ENCODE measurements at places on chromosomes 13 and 19. TPM values are rescaled to one million over a fixed set of nuclear protein-coding genes. Genes with fewer than 3 reads are reported as not detected.

TPTE2 gene
- total RNA-seq = not detected

KLK14 gene
- not detected for total RNA-seq

CLDN10 gene
- total RNA-seq = not detected

SLC6A16 gene
- 0.36 TPM for total RNA-seq

OLFM2 gene
- 0.78 TPM for total RNA-seq

VSTM1 gene
- total RNA-seq = not detected

UPF3A gene
- total RNA-seq = 32.7 TPM

FBXO27 gene
- total RNA-seq = not detected

MEIOSIN gene
- not detected for total RNA-seq

ZNF699 gene
- 0.87 TPM for total RNA-seq

CEACAM20 gene
- not detected for total RNA-seq

EFNB2 gene
- total RNA-seq = 9.3 TPM

ZNF470 gene
- 2.0 TPM for total RNA-seq

ZNF677 gene
- total RNA-seq = 6.7 TPM

CIC gene
- total RNA-seq = 39.9 TPM
